ENCODE measurements at places on chromosomes 3 and 15.

- DNase-seq: peak; percentile 27
Measured at GRCh38 chr3:190017521-190018288, 103.0 kb downstream of the P3H2 start.

DNA sequence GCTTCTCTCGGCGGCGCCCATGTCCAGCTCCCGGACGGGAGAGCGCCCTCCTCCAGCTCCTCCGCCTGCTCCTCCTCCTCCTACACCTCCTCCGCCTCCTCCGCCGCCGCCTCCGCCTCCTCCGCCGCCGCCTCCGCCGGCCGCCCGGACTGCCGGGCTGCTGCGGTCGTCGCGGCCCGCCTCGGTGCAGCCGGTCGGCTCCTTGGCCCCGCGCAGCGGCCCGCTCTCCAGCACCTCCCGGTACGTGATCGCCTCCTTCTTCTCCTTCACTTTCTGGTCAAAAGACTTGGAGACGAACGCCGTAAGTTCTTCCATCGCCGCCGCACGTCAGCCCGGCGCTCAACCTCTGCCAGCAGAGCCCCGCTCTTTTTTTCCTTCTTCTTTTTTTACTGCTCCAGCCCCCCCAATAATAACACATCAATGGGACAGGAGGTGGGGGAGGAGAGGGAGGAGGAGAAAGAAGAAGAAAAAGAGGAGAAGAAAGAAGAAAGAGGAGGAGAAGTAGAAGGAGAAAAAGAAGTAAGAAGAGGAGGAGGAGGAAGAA lies 438 bp downstream of the SHOX2 start:
- DNase-seq: peak; percentile 20

GRCh38 chr3:112623717-112624116 lies 17.2 kb downstream of the CCDC80 start:
- no peak for DNase-seq

- no peak for DNase-seq
Measured at GRCh38 chr3:82128271-82128670, 366.8 kb upstream of the GBE1 start.

DNA sequence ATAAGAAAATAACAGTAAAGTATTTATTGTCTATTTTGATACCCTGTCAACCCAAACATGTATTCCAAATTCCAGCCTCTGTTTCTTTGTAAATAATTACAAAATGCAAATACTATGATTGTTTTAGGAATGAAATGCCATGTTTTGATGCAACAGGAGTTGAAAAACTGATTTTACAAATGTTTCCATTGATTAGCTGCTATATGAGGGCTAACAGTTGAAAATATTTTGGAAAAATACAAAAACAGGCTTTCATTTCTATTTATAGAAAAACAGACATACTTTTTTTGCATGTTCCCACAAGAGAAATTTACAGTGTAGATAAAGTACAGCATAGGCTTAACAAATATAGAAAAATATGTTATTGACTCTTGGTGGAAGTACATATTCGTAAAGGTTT lies 20.0 kb downstream of the MBNL1 start:
- no peak for DNase-seq

DNA sequence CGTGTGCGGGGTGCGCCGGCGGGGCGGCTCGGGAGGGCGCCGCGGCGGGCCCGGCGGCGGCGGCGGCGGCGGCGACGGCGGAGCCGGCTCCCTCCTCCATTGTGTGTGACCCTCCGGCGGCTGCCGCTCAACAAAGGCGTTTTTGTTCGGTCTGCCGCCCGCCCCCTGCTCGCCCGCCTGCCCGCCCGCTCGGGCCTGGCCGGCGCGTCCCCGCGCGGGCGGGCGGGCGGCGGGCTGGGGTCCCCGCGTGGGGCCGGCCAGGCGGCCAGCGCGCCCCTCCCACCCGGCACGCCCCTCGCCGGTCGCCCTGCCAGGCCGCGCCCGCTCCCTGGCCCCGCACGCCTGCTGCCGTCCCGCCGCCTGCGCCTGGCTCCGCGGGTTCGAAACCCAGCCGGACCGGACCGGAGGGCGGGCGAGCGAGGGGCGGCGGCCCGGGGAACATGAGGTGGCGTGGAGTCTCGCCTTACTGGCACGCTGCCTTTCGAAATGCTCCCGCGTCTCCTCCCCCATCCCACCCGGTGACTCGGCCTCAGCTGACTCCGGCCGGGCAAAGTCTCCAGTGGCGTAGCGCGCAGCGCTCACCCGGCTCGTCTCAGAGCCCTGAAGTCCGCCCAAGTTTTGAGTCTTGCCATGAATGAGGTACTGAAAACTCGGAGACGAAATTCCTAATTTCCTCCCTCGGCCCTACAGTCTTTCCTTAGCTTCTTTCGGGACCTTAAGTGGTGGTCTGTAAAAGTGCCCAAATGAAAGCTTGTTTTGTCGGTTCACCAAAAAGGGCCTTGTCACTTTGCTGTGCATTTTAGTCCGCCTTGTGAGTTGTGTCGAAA lies 588 bp downstream of the MAPK6 start:
- peak; percentile 85 for DNase-seq

DNA sequence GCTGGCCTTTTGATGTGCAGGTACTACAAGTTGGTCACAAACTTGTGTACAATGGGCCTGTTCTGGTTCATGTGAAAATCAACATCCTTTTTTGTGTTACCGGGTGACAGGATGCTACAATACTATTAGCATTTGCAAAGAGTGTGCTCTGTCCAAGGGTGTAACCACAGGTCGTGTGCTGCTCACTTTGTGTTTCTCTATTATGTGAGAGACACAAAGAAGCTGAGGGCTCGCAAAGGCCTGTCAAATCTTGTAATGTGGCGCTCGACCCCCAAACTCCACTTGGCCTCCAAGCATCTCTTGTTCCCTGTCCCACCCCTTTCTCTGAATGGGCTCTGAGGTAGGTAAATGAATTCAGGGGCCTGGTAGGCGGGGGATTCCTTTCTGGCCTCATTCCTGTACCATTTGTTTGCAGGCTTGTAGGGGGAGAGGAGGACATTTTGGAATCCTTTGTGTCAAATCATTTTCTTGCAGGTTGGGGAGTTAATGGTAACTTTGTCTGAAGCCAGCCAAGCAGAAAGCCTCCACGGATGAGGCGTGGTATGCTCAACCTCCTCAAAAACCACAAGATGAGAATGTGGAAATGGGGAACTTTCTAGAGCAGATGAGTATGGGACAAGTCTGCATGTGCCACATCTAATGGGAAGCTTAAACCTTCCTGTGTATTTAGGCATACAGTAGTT lies 109.1 kb downstream of the OPA1 start:
- no peak for DNase-seq

DNA sequence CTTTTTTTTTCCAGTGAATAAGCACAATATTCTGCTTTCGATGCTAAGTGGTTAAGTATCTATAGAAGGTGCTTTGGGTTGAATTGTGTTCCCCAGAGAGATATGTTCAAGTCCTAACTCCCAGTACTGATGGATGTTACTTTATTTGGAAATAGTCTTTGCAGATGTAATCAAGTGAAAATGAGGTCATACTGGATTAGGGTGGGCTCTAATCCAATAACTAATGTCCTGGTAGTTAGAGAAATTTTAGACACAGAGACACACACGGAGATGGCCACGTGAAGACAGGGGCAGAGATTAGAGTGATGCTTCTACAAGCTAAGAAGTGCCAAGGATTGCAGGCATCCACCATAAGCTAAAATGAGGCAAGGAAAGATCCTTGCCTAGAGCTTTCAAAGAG lies 662.3 kb downstream of the NAALADL2 start:
- DNase-seq: no peak

DNA sequence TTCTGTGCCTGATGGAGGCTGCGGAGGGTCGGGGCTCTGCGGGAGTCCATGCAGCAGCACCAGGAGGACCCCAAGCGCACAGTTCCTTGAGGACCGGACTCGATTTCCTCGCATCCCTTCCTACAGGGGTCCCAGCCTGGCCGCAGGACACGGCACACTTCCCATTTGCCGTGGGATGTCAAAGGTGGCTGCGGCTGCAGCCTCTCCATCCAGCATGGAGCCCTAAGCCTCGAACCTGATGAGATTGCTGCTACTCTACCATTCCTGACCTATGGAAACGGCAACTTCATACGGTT lies 40.6 kb downstream of the RGMA start:
- no peak for DNase-seq
